ENCODE measurements at places on chromosomes 3 and 15.

DNA sequence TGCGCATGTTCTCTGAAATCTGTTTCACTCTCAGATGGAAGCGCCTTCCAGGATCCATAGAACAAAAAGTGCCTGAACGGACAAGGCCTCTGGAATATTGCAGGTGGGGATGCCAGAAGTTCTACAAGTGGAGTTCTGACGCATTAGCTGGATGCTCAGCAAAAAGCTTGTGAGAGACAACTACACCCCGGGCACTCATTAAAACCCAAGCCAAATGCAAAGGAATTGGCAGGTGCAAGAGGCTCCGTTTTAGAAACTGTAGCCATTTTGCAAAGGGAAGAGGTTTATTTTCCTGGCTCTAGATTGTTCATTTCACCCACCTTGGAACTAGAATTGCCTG lies 35.2 kb upstream of the SLC24A5 start:
- no peak for DNase-seq

DNA sequence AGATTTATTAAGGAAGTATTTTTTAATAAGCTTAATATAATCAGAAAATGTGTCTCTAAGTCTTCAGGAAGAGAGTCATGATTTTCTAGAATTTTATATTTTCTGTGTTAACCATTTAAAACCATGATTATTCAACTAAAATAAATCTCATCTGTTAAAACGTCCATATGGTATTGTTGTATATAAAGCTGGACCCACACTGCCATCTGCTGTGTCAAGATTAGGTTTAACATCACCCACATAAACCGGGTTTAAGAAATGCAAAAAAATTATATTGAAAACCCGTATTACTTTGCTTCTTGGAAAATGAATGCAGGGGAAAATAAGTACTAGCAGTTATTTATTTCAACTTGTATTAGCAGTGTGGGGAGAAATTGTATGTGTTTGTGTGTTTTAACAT lies 9.5 kb upstream of the CCDC66 start:
- no peak for DNase-seq

DNA sequence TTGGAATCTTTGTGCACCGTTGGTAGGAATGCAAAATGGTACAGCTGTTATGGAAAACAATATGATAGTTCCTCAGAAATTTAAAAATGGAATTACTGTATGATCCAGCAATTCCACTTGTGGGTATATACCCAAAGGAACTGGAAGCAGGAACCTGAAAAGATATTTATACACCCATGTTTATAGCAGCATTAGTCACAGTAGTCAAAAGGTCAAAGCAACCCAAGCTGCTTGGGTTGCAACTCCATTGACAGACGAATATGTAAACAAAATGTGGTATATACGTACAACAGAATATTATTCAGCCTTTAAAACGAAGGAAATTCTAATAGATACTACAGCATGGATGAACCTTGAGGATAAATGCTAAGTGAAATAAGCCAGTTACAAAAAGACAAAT lies 35.0 kb upstream of the CAPN3 start:
- DNase-seq = no peak

DNA sequence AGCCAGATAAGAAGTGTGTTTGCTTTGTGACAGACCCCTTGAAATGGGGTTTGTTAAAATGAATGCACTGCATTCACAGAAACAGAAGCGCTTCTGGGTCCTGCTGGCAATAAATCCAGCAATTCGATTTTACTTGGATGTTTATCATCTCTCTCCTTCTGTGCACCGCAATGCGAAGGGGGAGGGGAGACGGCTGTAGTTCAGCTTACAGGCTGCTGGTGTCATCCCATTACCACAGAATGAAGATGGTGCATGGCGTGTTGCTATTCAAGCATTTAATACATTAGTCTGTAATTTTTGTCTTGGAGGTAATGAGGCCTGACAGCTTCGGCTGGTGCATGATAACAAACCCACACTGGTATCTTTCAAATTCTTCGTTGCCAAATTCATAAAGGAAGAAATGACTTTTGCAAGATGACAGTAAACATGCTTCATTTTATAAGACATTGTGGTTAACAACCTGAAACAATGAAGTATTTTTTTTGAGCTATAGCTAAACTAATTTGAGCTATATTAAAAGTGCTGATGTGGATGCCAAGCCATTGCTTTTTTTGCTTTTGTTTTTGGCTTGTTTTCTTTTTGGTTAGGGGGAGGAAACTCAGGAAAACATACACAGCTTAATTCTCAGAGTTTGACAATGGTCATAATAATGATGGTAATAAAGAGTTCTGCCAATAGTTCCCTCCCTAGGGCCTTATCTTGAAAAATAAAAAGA lies 418.3 kb downstream of the OTOL1 start:
- no peak for DNase-seq

GRCh38 chr3:9627901-9628633 lies 21.2 kb upstream of the MTMR14 start:
- DNase-seq = no peak

GRCh38 chr3:194163697-194164096 lies 27.7 kb downstream of the HES1 start:
- DNase-seq = no peak

- no peak for DNase-seq
Measured at GRCh38 chr3:194906970-194907629, 221.4 kb downstream of the FAM43A start.

- peak; percentile 44 for DNase-seq
Measured at GRCh38 chr3:32457971-32458471, 44.6 kb downstream of the CMTM6 start.

DNA sequence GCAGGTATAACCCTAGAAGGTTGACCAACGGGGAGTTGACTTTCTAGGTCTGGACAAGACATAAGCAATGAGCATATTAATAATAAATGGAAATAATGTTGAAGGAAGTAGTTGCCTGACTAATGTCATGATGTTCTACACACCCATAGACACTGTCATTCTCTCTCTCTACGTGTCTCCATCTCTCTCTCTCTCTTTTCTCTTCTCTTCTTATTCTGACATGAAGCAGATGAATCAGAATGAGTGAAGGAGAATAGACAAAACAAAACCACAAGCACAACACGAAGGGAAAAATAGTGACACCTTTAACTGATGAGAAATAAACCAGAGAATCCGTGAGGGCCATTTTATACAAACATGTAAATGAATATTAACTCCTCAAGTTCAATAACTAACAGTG lies 26.7 kb upstream of the CCDC80 start:
- no peak for DNase-seq

- no peak for DNase-seq
Measured at GRCh38 chr3:133525435-133525834, 48.1 kb upstream of the CDV3 start.

- no peak for DNase-seq
Measured at GRCh38 chr3:44966795-44967278, 9.1 kb downstream of the ZDHHC3 start.

- DNase-seq = no peak
Measured at GRCh38 chr15:99073008-99073717, 31.7 kb upstream of the SYNM start.

DNA sequence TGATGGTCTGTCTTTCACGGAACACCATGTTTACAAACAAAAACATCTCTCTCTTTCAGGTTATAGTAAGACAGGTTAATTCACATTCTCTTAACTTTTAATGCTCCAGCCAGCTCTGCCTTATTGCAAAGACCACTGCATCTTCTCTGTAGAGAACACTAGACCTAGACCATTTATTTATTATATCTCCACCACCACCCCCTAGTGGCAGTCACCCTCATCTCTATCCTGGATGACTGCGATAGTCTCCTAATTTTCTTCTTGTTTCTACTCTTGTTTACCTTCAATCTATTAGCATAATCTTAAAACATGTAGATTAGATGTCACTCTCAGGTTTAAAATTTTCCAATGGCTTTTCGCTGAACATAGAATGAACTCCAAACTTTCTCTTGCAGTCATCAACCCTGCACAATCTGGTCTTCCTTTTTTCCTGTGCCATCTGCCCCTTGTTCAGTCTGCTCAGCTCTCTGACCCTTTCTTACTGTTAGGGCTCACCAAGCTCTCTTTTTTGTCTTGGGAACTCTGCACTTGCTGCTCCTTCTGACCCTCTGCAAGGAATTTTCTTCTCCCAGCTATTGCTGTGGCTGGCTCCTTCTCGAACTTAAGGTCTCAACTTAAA lies 155.6 kb downstream of the SQOR start:
- no peak for DNase-seq

All from activated T-cell treated with anti-CD3 and anti-CD28 coated beads for 1 hour (primary cell).